ENCODE measurements at places on chromosomes 1 and 21.

- no peak for DNase-seq
Measured at GRCh38 chr1:173344034-173344743, 132.9 kb upstream of the PRDX6 start.

DNA sequence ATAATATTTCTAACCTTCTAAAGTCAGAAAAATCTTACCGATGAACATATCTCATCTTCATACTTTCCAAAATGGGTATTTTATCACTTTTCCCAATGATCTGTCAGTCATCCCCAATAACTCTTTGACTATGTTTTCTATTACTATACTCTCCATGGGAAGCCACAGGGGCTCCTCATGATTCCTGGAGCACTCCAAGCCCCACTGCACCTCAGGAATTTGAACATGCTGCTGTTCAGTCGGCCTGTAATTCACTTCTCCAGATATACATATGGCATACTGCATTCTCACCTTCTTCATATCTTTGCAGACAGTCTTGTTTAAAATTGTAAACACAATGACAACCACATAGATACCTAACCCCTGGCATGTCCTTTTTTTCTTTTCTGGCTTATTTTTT is 333.0 kb downstream of the BRINP3 start:
- DNase-seq = no peak

DNA sequence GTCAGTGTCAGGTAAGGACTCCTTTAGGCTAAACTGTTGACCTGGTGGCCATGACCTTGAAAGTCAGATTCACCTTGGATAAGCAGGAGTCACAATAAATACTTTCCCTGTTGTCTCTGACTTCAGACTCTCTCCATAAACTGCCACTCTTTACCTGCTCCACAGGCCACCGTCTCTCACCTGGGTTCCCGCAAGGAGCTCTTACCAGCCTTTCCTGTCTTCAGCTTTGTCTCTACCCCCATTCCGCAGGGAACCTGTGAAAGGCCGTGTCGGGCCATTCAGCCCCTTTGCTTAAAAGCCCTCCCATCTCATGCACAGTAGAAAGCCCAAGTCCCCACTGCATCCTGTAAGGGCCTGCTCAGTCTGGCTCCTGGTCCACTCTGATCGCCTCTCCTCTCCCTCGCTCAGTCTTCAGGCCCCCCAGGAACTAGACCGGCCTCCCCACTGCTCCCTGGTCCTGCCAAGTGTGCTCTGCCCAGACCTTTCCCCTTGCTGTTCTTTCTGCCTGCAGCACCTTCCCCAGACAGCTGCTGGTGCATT is 79.5 kb downstream of the ACTL8 start:
- no peak for DNase-seq

GRCh38 chr1:36612121-36612520 is 129.4 kb upstream of the CSF3R start:
- DNase-seq = no peak

DNA sequence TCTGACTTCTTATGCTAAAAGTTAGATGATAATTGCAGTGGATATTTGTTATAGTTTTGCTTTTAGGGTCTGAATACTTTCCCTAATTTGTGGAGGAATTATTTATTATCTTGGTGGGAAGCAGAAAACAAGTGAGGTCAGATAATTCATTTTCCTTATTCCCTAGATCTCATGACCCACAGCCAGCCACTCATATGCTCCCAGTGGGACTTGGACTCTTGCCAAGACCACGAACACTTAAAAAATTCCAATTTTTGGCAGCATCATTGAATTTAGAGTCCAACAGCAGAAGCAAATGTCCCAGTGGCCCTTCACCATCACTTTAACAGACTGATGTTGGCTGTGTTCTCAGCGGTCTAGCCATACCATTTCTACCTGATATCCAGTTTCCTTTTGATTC is 204.2 kb downstream of the HMCN1 start:
- DNase-seq = no peak

DNA sequence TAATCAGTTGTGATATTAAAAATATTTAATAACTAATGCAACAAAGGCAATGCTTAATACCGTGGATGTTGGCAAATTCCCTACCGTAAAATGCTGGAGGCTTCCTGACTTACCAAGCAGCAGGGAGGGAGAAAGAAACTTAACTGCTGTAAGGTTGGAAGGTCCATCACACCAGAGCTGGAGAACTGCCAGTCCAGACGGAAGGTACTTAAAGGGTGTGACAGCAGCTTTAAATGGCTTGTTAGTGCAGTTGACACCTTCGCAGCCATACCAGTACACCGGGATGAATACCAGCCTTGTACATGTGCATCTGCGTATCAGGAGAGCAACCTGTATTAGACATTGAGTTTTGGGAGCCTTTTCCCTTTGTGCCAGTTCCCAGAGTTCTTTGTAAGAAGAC is 269.5 kb upstream of the NCAM2 start:
- no peak for DNase-seq

DNA sequence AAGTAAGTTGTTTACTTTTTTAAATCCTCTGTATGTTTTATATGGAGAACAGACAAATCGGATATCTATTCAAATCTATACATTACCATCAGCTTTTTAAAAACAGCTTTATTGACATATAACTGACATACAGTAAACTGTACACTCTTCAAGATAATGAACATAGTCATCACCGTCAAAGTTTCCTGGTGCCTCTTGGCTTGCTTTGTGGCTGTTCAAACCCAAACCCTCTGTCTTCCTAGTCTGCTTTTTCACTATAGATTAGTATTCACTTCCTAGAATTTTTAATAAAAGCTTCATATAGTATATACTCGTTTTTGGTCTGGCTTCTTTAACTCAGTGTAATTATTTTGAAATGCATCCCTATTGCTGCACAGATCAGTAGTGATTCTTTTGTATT is 56.4 kb upstream of the TPTE start:
- no peak for DNase-seq

- DNase-seq = no peak
Measured at GRCh38 chr1:17846341-17846740, 91.2 kb downstream of the ACTL8 start.

DNA sequence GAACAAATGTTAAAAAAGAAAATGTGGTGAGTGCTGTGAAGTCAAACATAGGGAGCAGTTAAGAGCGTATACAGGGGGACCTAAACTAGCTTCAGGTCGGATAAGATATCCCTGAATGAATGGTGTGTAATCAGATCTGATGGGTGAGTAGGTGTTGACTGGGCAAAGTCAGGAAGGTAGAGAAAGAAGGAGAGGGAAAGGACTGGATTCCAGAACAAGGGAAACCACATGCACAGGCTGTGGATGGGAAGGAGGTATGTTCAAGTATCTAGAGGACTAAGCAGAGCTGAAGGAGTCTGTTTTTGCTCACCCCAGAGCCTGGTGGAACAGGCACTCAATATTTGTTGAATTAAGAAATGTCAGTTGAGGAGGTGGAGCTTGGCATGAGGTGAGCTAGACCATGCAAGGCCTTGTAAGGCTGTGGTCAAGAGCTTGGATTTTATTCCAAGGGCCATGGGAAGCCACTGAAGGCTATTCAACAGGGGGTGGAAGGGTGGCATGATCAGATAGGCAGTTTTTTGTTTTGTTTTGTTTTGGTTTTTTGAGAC is 27.4 kb downstream of the MAP7D1 start:
- no peak for DNase-seq

DNA sequence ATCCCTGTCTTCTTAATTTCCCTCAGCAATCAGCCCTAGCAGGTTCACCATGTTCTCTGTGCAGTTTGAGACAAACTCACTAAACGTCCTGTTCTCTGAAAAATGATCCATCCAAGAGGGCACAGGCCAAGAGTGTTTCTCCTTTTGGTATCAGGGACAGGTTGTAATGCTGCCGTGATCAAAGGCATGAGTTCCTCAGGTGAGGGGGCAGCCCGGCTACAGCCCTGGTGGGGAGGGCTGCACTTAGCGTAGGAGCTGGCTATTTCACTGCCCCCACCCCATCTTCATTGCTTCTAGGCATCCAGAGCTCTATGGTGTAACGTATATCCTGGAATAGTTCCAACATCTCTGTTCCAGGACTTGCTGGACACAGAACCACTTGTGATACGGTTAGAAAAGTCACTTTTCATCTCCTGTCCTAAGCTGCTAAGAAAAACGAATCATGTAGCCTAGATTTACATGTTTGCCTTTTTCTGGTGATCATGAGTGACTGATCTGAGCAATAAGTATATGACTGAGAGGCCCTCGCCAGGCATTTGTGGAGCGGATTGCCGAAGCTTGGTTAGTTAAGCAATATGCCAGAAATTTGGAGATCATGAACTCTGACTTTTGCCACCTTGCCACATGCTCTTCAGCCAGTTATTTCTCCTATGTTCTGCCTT is 41.1 kb upstream of the SRP9 start:
- no peak for DNase-seq

- no peak for DNase-seq
Measured at GRCh38 chr1:165674599-165674998, 23.8 kb downstream of the ALDH9A1 start.
